ENCODE measurements at places on chromosomes 2 and 18.
A peak's percentile ranks its signal among the peaks of the same experiment; 100 is the strongest.

DNA sequence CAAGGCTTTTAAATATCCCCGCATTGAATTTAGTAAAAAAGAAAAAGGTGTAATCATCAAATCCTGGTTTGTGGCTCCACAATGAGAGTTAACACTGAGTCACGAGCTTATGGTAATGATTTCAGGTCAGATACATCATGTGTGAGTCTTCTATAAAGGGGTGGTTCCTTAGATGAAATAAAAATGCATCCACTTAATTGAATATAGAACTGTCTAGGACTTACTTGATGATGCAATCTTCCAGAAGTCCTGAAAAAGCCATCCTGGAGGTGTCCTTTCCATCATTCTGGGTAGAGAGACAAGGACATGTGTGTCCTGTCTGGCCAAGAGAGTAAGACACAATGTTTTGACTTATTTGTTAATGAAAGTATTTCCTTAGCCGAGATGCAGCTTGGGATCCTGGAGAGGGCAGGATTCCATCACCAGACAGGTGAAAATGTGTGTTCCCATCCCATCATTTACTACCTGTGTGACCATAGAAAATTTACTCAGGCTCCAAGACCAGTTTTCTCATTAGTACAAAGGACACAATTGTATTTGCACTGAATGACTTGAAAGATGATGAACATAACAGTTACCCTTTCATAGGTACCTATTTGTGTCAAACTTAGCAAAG, 1539.8 kb upstream of the PIK3C3 start:
- no peak for DNase-seq

DNA sequence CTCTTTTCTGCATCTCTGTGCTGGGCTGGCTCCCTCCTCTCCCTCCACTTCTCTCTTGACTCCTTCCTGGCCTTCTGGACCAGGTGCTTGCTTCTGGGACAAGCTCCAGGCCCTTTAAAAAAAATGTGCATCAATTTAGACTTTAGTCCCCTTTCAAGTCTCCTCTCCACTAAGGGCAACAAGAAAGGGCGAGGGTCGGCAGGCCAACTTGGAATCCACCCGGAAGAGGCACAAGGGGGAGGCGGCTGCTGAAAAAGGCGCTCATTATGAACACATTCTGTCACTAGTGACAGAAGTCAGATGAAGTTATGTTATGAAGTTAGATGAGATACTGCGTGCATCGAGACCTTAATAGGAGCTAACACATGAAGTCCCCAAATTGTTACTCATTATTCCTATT, 13.6 kb upstream of the RHOB start:
- DNase-seq = no peak

GRCh38 chr2:126482582-126483464, 173.1 kb upstream of the GYPC start:
- peak; percentile 5 for DNase-seq

GRCh38 chr2:23746141-23746863, 180.6 kb downstream of the ATAD2B start:
- DNase-seq = no peak

GRCh38 chr2:228841877-228842276, 429.2 kb downstream of the PID1 start:
- DNase-seq = no peak

DNA sequence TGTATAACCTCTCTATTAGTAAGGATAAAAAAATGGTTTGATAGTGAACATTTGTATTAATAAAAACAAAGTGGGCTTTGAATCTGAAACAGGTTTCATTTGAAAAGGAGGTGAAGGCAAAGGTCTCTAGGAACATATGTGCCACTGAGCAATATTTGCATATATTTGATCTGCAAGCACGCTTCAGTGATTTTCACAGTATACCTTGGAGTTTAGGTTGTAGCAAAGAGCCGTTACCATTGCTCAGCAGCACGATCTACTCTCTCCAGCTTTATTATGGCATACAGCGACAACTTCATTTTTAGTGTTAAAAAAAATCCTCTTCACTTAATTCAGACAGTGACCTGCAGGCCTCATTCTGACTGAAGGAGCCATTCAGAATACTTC, 75.8 kb upstream of the ZEB2 start:
- DNase-seq = no peak

DNA sequence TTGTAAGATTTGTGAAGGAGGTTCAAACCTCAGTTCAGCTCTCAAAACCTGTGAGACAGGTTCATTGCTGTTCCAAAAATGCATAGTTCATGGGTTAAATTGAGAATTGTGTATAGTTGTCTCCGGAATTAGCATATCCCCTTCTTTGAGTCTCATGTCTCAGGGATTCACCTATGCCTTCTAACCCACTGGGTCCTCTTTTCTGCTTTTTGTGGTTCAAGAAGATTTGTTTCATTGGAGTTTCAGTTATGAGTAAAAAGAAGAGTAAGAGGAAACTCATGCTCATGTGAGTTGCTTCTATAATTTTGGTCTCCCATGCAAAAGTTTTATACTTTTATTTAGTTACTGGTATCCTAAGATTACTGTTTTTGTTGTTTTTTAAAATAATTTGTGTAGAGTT, 1219.8 kb upstream of the ZEB2 start:
- peak; percentile 27 for DNase-seq

- no peak for DNase-seq
Observed at GRCh38 chr2:26860211-26860850, 12.4 kb downstream of the DPYSL5 start.

- peak; percentile 29 for DNase-seq
Observed at GRCh38 chr2:162317861-162318327, 590 bp downstream of the IFIH1 start.

- DNase-seq = no peak
Observed at GRCh38 chr2:221705185-221705877, 133.2 kb upstream of the EPHA4 start.

- no peak for DNase-seq
Observed at GRCh38 chr2:215604606-215605005, 168.7 kb upstream of the FN1 start.

DNA sequence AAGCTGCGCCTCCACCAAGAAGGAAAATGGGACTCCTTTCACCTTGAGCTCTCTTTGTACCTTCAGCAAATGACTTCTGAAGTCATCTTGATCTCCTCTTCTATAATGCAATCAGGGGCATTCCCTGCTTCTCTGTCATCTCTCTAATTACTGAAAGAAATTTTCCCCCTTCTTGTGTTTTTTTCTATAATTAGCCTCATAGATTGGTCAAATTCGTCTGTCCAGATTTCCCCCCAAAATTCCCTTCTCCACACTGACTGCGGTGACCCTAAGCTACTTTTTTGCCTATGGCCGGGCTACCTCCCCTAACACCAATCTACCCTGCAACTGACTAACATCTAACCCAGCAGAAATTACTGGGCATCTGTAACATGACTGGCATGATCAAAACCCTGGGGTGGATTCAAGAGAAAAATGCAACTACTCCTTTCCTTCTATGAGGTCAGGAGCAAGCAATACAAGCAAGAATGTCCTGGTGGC, 168.6 kb downstream of the BCL2 start:
- no peak for DNase-seq

- no peak for DNase-seq
Observed at GRCh38 chr2:11257078-11257477, 87.4 kb downstream of the ROCK2 start.

- no peak for DNase-seq
Observed at GRCh38 chr2:149687052-149687427, 99.5 kb upstream of the MMADHC start.

DNA sequence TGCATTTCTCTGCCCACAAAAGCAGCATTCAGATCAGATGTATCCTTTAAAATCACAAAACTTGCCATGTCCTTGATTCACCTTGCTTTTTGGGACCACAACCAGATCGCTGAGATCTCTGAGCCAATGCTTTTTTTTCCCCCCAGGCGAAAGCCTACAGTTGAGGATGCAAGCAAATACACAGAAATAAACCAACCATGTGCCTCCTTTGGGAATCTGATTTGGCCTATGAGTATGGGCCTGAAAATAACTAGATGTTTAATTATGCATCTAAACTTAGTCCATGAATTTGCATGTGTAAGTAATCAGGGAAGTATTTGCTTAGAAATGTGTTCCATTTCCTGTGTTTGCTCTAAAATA, 49.7 kb upstream of the CDC42EP3 start:
- no peak for DNase-seq

- DNase-seq = no peak
Observed at GRCh38 chr2:241852116-241852980, 6.3 kb downstream of the PDCD1 start.

DNA sequence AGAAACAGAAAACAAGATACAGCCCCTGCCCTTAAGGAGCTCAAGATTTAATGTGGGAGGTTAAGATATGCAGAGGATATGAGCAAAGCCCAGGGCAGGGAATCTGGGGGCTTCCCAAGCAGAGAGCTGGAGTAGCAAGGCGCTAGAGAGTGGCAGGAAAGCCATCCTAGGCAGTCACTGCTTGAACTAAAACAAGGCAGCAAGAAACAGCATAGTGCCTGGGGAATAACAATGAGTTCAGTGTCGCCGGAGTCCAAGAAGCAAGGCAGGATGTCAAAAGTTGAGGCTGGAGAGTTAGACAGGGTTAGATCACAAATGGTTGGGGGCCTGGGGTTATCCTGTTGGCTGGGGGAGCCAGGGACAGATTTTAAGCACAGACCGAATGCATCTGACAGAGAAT, 24.6 kb downstream of the CDH2 start:
- no peak for DNase-seq

DNA sequence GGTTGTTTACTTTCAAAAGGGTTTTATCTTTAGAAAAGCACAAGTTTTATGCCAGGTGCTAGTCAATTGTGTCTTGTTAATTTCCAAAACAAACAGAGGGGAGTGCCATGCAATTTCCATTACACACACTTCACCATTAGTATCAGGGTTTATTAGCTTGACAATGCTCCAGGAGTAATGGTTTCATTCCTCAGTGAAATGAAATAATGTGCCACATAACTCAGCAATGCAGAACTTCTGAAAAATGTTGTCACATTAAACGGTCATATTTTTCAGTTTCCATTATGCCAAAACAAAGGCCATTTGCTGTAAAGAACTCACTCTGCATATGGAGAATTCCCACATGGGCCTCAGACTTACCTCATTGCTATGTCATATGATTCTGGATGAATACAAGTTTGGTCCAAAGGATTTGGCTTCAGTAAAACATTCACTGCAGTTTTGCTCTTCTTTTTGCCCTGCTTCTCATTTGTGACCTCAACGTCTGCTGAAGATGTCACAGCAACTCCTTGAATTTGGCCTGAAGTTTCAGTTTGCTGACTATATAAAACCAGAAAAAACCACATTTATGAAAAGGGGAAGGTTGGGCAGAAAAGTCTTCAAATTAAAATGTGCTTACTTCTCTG, 198.2 kb downstream of the SRBD1 start:
- no peak for DNase-seq

DNA sequence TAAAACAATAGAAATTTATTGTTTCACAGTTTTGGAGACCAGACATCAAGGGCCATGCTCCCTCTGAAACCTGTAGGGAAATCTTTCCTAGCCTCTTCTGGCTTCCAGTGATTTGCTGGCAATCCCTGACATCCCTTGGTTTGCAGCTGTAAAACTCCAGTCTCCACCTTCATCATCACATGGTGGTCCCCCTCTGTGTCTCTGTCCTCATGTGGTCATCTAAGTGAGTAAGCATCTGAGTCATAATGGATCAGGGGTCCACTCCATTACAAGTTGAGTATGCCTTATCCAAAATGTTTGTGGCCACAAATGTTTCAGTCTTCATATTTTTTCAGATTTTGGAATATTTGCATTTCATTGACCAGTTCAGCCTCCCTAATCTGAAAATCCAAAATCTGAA, 5.6 kb upstream of the SGPP2 start:
- DNase-seq = no peak

DNA sequence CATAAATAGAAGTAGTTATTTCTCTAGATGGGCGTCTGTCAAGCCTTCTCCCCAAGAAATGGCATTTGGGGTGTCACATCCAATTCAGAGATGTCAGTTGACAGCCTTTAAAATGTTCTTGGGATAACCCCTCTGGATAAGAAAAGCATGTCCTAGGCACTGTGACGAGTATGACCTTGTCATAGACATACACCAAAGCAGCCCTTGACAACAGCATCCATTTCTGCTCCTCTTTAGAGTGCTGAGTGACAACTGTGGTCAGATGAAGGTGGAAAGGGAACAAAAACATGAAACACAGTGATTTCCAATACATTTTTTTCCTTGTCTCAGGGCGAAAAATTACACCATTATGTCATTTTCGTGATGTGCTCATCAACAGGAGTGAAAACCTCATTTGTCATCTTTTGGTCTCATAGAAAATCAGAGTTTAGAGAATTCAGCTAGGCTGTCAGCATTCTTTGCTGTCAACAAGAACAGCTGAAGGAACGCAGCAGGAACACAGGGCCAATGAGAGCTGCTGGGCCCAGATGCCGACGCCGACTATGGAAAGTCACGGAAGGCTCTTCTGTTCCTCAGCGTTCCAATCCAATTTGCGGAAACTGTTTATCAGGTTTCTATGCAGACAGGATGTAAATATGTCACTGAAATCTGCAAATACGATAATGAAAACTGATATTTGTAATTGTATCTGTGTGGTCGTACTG, 193.2 kb downstream of the ICOS start:
- no peak for DNase-seq

DNA sequence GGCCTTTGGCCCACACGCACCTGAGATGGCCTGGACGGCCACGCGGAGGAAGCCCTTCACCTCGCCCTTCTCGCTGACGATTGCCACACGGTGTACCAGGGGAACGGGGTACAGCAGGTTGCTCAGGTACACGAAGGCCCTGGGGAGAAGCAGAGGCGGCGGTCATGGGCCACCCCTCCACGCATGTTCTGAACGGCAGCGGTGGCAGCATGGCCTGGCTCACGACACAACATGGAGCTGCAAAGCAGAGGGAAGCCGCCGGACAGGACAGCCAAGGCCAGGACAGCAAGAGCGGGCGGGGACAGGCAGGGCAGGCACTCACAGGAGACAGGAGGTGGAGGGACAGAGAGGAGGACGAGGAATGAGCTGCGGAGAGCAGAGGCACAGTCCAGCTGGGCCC, 58.7 kb downstream of the AQP12A start:
- no peak for DNase-seq

DNA sequence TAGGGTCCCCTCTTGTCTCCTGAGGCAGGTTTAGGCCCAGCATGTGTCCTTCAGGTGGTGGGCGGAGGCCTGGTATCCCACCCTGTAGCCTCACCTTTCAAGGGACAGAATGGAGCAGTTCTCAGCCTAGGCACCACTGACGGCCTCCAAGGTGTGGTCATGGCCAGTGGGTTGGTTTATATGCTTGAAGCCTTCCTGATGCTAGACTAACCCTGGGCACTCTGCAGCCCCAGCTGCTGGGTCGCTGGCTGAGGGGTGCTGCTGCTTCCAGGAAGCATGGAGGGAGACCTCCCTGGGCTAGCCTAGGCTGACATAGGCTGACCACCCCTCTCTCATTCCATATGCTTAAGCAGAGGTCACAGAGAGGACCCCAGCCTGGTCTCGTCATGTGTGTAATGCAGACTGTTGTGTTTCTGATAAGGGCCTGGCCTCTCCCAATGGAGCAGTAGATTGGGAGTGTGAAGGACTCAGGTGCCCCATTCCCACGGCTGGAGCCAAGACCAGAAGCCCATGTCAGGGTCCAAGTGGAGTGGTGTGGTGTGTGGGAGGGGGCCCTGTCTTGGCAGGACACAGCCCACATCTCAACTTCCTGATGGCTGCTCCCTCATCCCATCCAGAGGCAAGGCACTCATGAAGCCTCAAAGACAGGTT, 206.6 kb downstream of the DYSF start:
- no peak for DNase-seq

GRCh38 chr2:232793271-232793670, 16.9 kb upstream of the KCNJ13 start:
- no peak for DNase-seq

- DNase-seq = no peak
Observed at GRCh38 chr2:37858400-37858711, 66.7 kb upstream of the RMDN2 start.

GRCh38 chr18:55319459-55320193, 268.4 kb downstream of the TCF4 start:
- no peak for DNase-seq

GRCh38 chr18:76985156-76985950, 147.2 kb downstream of the MBP start:
- no peak for DNase-seq
